T-helper 1 cell (primary cell): ENCODE measurements at places on chromosomes 12 and 14.

- DNase-seq: no peak
Observed at GRCh38 chr12:121538699-121539061, 42.1 kb downstream of the KDM2B start.

GRCh38 chr14:24366721-24367513 is 1.1 kb upstream of the NFATC4 start:
- DNase-seq: peak; percentile 17

DNA sequence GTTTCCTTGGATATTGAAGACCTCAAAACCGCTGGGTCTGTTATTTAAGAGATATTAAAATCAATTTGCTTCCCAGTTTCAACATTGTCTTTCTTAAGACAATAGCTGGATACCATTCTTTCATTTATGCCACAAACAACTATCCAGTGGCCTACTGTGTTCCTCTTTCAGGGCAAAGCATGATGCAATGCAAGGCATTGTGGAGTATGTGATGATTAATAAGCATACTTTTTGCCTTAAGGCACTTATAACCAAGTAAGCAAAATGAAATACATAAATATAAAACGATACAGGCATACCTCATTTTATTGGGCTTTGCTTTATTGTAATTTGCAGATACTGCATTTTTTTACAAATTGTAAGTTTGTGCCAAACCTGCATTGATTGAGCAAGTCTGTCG is 45.5 kb downstream of the SCN8A start:
- DNase-seq: no peak

- DNase-seq: no peak
Observed at GRCh38 chr14:39276005-39276404, 42.3 kb downstream of the MIA2 start.

- no peak for DNase-seq
Observed at GRCh38 chr12:57325395-57325794, 74.4 kb upstream of the STAC3 start.

- no peak for DNase-seq
Observed at GRCh38 chr14:93520053-93520607, 89.4 kb downstream of the UNC79 start.

DNA sequence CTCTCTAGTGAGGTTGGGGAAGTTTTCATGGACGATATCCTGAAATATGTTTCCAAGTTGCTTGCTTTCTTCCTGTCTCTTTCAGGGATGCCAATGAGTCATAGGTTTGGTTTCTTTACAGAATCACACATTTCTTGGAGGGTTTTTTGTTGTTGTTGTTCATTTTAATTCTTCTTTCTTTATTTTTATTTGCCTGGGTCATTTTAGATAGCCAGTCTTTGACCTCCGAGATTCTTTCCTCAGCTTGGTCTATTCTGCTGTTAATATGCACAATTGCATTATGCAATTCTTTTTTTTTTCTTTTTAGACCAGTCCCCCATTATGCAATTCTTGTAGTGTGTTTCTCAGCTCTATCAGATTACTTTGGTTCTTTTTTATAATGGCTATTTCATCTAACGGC is 338.9 kb downstream of the AEBP2 start:
- no peak for DNase-seq

DNA sequence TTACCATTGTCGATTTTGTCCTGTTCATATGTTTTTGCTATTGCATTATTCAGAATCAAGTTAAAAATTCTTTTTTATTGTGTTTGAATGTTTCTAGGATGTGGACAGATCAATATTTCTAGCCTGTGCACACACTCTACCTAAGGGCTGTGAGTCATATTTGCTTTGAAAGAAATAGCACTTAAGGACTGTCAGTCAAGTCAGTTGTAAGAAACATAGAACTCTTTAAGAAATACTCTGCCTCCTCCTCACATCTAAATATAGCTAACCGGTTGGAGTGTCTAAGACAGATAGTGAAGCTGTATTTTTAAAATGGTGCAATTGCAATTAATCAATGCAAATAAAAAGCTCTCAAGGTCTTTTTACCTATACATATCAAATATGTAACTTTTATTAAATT is 17.9 kb upstream of the MGST1 start:
- DNase-seq: no peak
